RPMI8226 (cell line): ENCODE measurements at places on chromosomes 3 and 15.

DNA sequence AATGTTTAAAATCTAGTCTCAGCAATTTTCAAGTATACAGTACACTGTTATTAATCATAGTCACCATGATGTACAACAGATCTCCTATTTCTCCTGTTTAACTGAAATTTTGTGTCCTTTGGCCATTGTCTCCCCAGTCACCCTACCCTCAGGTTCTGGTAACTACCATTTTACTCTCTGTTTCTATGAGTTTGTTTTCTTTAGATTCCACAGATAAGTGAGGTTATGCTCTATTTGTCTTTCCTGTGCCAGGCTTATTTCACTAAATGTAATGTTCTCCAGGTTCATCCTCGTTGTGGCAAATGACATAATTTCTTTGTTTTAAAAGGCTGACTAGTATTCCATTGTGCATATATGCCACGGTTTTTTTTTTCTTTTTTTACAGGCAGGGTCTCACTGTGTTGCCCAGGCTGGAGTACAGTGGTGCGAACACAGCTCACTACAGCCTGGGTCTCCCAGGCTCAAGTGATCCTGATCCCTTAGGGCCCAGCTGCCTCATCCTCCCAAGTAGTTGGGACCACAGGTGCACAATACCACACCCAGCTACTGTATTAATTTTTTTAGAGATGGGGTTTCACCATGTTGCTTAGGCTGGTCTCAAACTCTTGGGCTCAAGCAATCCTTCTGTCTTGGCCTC, 50.0 kb downstream of the RAB7A start:
- no peak for DNase-seq

DNA sequence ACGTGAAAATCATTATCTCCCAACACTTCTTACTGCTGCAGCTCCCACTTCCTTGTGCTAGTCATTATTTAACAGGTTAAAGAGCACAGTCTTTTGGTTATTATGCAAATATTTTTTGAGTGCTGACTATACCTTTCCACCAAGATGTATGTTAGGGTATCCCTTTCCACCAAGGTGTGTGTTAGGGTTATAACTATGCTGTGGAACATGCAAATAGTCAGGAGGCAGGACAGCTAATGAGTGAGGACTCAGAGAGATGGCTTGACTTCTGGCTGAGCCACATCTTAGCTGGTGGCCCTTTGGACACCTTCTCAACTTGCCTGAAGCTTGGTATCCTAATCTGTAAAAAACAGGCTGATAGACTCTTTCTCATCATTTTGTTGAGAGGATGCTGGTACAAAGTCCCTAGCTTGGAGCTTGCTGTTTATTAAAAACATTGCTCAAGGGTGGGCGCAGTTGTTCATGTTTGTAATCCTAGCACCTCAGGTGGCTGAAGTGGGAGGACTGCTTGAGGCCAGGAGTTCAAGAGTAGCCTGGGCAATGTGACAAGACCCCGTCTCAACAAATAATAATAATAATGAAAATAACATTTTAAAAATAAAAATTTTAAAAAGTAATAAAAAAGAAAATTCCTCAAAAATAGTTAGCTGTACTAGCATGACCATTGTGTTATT, 160.5 kb upstream of the ADAMTS9 start:
- DNase-seq, result no peak

DNA sequence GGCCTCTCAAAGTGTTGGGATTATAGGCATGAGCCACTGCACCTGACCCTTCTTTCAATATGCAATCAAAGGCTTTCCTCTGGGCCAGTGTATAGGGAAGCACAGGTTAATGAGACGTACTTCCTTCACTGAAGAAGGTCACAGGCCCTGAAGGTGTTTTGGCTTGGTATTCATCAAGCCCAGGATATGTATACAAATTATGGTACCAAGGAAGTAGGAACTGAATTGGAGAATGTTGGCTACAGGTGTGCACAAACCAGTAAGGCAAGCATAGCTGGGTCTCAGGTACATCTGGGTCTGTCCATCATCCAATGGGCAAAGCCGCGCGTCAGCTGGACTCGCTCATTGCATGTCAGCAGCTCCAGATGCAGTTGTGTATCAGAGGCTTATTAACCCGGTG, 237.9 kb downstream of the ADAMTS17 start:
- DNase-seq, result no peak

DNA sequence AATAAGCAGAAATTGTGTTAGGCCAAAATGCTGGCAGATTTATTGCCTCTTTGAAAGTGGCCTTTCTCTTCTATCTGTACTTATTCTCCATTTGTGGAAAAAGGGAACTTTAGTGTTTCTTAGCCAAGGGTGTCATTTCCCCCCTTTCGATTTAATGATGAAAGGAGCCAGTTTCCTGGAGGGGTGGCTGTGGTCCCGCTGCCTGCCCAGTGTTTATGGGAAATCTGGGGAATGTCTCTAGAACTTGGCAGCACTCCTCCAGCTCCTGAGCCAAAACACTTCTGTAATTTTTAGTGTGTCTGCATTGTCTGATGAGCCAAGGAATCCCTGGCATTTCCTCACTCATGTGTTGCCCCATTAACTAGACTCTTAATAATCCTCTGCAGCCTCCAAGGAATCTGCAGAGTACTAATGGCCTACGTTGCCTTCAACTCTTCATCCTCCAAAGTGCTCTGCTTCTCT, 448.8 kb downstream of the GRM7 start:
- DNase-seq, result no peak
